BE2C (cell line): ENCODE measurements at places on chromosomes 5 and 9.

- no peak for DNase-seq
Measured at GRCh38 chr5:1973391-1974013, 90.8 kb upstream of the IRX4 start.

- DNase-seq = no peak
Measured at GRCh38 chr9:92661127-92661526, 8.8 kb downstream of the IPPK start.

DNA sequence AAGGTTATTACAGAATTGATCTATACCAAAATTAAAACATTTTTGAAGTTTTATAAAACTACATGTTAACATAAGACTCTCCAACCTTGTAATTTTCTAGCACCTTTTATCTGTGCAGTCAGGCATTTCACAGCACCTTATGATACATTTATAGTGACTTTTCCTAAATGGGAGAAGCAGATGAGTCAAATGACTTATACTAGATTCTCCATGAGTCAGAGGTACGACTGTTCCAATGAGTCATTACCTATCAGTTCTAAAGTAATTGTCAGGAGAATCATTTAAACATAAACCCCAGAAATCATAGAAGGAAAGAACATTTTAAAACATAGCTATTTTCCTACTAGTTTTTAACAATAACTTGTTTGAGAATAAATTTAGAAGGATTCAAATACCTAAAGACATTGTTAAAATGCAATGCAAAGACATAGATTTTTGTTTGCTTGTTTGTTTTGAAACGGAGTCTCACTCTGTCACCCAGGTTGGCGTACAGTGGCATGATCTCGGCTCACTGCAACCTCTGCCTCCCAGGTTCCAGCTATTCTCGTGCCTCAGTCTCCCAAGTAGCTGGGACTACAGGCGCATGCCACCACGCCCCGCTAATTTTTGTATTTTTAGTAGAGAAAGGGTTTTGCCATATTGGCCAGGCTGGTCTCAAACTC, 34.7 kb upstream of the DMXL1 start:
- no peak for DNase-seq

DNA sequence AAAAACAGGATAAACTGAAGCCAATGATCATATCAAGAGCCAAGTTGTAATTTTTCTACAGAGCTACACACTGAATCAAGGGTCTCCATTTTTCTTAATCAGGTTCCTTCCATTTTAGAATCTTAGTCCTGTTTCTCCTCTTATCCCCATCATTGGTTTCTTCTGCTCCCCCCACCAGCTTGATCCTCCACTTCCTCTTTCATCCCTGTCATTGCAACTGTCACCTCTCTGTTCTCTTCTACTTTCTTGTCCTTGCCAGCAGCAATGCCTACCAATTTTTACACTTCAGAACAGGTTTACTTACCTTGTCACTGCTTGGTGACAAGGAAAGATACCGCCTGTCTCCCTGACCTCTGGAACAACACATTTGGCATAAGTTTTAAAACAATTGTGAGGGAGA, 97.3 kb downstream of the CFAP90 start:
- no peak for DNase-seq

DNA sequence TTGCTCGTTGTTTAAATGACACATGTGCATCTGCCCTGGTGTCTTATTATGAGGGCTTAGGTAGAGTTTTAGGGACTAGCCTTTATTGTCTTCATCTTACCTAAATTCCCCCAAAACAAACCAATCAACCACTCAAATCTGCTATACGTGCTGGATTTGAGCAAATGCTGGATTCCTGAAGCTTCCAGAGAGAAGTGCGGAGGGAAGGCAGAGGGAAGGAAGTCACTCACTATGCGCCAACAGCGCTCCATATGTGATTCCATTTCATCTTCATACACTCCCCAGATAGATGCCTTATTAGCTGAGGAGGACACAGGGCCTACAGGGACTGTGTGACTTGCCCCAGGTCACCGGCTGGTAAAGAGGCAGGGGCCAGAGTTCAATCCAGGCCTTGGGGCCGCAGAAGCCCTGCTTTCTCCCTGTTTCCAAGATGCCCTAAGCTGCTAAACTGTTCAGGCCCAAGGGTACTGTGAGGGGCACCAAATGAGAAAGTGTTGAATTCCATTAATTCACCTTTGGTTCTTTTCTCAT, 63.5 kb downstream of the OTULIN start:
- no peak for DNase-seq

DNA sequence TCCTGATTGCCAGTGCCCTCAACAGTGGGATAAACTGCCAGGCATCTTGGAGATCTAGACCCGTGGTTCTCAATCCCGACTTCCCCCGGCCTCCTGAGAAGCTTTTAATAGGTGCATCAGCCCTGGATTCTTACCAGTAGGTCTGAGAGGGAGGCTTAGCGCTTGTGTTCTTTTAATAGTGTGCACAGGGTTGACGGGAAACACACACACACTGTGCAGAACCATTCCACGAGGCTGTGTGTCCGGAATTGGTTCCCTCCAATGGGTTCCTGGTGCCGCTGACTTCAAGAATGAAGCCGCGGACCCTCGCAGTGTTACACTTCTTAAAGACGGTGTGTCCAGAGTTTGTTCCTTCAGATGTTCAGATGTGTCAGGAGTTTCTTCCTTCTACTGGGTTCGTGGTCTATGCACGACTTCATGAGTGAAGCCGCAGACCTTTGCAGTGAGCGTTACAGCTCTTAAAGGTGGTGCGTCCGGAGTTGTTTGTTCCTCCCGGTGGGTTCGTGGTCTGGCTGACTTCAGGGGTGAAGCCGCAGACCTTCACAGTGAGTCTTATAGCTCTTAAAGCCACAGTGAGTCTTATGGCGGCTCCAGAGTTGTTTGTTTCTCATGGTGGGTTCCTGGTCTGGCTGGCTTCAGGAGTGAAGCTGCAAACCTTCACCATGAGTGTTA, 46.6 kb upstream of the PRSS3 start:
- no peak for DNase-seq

DNA sequence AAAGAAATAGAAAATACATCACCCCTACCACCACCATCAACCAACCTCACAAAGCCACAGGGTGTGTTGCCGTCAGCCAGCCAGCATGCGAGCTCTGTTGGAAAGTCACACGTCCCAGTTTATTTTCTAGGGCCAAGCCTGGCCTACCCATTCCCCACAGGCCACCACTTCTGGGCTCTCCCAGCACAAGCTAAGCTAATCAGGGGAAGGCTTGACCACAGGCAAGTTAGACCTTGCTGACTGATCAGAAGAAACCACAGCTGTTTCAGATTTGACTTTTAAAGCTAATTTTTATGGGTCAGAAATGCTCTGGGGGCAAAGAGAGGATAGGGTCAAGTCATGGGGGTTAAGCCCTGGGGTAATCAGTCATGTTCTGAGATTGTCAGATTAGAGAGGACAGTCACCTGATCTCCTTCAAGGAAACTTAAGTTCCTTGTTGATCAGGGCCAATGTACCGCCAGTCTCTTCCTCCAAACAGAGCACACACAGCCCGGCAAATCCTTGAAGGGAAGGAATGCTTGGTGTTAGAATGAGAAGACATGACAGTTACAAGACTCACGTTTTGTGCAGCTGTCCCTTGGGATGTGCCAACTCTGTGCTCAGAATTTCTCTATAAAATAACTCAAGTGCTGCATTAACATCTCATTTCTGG, 7.6 kb downstream of the SHB start:
- DNase-seq = no peak

DNA sequence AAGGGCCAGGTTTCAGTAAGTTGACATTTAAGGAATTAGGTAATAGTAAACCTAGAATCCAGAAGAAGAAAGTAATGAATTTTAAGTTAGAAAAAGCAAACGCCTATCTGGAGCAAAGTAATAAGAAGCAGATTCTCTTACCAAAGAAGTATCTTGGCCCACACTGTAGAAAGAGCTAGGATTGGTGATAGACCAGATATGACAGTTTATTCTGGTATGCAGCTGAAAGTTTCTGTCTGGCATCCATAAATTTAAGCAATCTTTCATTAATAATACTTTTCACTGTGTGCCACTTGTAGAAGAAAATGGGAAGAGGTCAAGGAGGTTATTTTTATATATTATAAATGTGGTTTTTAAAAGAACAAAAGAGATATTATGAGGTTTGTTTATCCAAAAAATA, 3.0 kb downstream of the RECK start:
- DNase-seq = no peak

- DNase-seq = no peak
Measured at GRCh38 chr5:126881821-126882600, 105.1 kb downstream of the LMNB1 start.

GRCh38 chr9:121735065-121735792, 83.8 kb downstream of the DAB2IP start:
- peak; percentile 41 for DNase-seq

- no peak for DNase-seq
Measured at GRCh38 chr9:106075960-106076327, 381.6 kb downstream of the TMEM38B start.
